ENCODE measurements at places on chromosomes 12 and 14.
A peak's percentile ranks its signal among the peaks of the same experiment; 100 is the strongest.

DNA sequence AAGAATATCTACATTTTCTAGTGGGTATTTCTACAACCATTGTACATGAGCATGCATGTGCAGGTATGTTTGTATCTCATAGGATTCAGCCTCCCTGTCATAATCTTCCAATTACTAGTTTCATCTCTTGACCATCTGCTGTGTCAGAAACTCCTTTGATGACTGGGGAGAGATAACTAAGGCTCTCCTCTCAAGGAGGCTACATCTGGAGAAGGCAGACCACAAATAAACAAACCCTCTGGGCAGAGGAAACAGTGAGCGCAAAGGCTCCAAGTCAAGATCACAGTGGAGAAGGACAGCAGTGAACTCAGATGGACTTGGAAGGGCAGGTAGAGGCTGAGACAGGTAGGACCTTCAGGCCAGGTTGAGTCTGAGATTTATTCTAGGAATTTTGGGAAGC lies 166.4 kb downstream of the PELI2 start:
- no peak for DNase-seq

GRCh38 chr14:97945631-97946030 lies 1148.4 kb downstream of the VRK1 start:
- no peak for DNase-seq

DNA sequence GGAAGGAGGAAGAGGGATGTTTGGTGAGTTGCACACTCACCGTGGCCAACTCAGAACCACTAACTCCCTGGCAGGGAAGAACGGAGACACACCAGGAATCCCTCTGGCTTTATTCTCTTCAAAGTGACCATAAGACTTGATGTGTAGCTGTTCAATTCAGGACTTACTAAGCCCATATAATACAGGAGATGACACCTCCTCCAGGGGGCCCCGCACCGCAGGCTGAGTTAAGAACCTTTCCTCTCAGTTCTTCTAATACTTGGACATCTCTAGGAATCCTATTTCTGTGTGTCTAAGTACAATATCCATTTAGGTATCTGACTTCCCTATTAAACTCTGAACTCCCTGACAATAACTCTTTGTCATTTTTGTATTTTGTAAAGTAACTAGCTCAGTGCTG lies 49.5 kb downstream of the DCAF4 start:
- DNase-seq: no peak

DNA sequence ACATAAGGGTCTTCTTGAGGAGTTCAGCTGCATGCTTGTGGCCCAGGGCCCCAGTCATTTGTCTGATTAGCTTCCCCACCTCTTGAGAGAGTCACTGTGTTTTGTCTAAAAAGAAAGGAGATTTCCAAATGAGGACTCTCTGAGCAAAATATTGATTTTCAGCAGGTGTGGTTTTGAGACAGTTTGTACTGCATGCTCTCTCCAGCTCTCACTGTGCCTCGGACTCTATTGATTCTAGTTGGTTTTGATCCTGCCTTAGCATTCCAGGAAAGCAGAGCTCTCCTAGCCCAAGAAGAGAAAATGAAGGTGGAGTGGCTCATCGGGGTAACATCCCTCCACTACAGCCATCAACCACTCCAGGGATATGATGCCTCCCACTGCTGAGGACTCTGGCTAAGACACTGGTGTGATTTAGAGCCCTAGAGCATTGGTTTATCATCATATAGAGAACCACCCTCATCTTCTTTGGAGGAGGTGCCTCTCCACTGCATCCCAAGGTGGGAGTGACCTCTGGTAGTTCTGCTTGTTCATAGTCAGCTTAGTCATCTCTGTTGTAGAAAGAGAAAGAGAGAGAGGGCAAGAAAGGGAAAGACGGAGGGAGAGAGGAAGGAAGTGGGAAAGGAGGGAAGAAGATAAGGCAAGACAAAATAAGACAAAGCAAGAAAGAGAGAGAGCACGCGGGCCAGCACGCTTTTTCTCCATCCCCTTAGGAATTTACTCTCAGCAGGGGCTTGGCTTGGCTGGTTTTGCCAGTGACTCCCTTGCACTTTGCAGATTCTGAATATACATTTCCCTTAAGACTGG lies 365.6 kb downstream of the DPF3 start:
- DNase-seq: no peak

GRCh38 chr14:39107591-39107996 lies 4.6 kb upstream of the SEC23A start:
- no peak for DNase-seq

DNA sequence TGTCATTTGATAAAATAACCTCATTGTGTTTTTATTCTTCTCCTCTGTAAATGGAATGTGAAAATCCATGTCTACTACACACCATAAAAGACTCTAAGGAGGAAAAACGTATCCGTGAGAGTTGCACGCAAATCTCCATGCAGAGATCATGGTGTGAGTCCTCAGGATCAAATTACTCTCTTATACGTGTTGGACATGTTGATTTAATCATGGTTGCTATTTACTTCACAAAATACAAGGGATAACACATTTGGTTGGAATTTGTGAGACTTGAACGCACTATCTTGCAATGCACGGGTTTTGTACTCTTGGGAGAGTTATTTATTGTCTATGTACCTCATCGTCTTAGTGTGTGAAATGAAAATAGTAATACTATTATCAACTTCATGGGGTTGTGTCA lies 128.0 kb upstream of the RASSF8 start:
- no peak for DNase-seq

GRCh38 chr14:59507063-59507751 lies 22.9 kb downstream of the JKAMP start:
- peak; percentile 52 for DNase-seq

- no peak for DNase-seq
Observed at GRCh38 chr12:71684081-71684480, 1.8 kb upstream of the TMEM19 start.

DNA sequence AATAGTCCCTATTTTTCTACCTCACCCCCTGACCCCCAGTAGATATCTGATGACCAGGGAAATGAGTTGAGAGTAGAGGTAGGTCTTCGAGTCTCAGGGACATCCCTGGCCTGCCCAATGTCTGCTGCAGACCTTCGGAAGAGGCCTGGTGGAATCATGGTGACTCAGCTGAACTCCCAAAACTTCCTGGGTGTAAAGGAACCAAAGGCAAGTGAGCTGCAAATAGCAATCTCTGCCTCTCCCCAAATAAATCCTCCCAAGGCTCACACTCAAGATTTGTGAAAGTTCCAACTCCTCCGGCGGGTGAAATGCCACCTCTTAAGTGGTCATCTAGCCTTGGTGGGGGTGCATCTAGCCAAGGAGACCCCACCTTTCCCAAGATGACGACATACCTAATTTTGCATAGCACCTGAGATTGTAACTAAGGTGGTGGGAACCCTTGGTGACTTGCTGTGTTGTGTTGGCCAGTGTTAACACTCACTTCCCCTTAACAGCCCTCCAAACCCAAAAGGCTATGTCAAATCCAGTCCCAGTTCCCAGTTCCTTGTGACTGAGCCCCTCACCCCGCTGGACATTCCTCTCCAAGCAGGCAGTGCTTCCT lies 6.3 kb downstream of the ZFP36L1 start:
- DNase-seq: no peak

GRCh38 chr14:33554988-33555387 lies 395.9 kb downstream of the EGLN3 start:
- no peak for DNase-seq

DNA sequence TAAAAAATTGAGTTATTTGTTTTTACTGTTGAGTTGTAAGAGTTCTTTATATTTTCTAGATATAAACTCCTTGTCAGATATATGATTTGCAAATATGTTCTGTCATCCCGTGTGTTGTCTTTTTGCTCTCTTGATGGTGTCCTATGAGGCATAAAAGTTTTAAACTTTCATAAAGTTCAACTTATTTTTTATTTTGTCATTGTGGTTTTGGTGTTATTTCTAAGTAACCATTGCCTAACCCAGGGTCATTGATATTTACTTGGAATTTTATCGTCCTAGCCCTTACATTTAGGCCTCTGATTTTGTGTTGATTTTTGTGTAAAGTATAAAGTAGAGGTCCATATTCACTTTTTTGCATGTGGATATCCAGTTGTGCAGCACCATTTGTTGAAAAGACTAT lies 63.1 kb downstream of the SRGAP1 start:
- DNase-seq: no peak

GRCh38 chr12:4157122-4157521 lies 116.4 kb upstream of the CCND2 start:
- no peak for DNase-seq

DNA sequence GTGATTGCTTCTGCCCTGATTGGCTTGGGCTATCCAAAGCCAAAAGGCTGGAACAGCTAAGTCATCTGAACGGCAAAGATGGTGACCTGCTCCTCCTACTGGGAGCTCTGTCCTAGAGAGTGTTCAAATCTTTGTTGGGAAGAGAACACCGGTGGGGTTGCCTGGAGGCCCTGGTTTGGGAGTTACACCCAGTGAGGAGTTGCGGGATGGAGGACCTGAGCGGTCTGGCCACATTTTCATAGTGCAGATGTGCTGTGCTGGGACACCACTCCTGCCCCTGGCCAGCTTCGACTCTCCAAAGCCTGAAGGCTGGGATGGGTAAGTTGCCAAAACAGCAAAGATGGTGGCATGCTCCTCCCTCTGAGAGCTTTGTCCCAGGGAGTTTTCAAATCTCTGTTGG lies 795.4 kb downstream of the TRHDE start:
- DNase-seq: no peak

DNA sequence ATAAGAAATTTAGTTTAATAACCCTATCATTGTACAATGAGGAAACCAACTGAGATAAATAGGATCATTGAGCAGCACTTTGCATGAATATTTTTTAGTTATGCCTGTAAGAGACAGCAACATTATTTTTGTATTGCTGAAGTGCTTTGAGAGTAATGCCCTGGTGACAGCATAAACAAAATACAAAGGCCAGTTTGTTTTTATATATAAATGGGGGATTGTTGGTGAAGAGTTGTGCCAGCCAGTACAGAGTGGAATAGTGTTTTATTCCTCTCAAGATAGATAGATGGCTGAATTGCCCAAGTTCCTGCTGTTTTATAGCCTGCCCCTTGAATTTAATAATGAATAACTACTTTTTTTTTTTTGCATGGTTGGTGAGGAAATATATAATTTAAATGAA lies 101.8 kb downstream of the CNTN1 start:
- DNase-seq: no peak
